CD8-positive, alpha-beta memory T cell (primary cell): ENCODE measurements at places on chromosomes 5 and 9. TPM values are rescaled to one million over a fixed set of nuclear protein-coding genes. Genes with fewer than 3 reads are reported as not detected.

DNA sequence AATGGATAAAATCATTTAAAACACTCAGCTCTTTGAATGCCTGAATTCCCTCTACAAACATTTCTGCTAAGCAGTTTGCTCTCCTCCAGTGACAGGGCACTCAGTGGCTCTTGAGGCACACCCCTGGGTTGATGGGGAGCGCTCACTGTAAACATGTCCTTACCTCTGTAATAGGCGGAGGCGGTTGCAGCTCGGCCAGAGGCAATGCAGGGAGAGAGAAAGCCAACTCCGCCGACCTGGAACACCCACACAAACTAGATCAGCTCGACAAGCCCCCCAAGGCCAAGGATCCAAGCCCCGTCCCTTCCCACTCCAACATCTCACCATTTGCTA lies 329 bp downstream of the CDC23 start:
- no peak for DNase-seq
- H3K4me3 ChIP-seq, result peak overlapping the region; percentile 95
- H3K27me3 ChIP-seq, result no peaks in the 10 kb centered on the region
- peaks cover 12% of the 10 kb centered on the region for H3K36me3 ChIP-seq

DNA sequence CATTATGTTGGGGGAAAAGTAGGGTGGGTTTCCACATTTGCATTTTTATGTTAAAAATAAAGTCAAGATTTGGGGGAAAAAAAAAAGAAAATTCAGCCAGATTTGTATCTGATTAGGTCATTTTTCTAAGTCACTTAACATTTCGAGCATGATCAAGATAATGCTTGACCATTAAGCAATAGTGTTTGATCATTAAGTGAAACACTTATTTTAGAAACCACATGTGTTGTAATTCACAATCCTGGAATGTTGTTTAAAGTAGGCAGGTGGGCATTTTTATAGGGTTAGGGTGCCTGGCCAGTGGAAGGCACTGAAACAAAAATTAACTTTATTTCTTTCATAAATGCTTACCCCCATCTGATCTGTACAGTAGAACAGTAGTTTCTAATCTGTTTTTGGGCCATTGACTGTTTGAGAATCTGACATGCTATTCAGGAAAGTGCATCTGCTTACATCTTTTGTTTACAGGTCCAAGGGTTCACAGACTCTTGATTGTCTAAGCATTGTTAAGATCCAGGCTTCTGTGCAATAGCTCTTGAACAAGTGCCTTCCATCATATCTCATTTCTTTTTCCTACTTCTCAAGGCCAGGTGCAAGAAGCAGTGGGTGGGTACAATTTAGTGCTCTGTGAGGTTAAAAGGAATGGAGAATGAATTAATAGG lies 9.1 kb downstream of the ZCCHC9 start:
- peaks cover 5% of the 10 kb centered on the region for H3K36me3 ChIP-seq
- DNase-seq, result no peak
- no peaks in the 10 kb centered on the region for H3K4me1 ChIP-seq
- H3K27me3 ChIP-seq, result no peaks in the 10 kb centered on the region

GRCh38 chr5:936149-937144 lies 43.8 kb downstream of the TRIP13 start:
- DNase-seq, result no peak
- H3K4me3 ChIP-seq, result no peak overlapping the region
- no peaks in the 10 kb centered on the region for H3K36me3 ChIP-seq
- no peak overlapping the region for H3K27ac ChIP-seq

- no peak overlapping the region for H3K4me3 ChIP-seq
- no peak overlapping the region for H3K27ac ChIP-seq
- no peaks in the 10 kb centered on the region for H3K27me3 ChIP-seq
- no peak for DNase-seq
Observed at GRCh38 chr9:117691367-117691766, 12.8 kb upstream of the TLR4 start.

Gene PCDHB2
- total RNA-seq, result not detected

Gene PNPLA7
- total RNA-seq, result 2.0 TPM

DNA sequence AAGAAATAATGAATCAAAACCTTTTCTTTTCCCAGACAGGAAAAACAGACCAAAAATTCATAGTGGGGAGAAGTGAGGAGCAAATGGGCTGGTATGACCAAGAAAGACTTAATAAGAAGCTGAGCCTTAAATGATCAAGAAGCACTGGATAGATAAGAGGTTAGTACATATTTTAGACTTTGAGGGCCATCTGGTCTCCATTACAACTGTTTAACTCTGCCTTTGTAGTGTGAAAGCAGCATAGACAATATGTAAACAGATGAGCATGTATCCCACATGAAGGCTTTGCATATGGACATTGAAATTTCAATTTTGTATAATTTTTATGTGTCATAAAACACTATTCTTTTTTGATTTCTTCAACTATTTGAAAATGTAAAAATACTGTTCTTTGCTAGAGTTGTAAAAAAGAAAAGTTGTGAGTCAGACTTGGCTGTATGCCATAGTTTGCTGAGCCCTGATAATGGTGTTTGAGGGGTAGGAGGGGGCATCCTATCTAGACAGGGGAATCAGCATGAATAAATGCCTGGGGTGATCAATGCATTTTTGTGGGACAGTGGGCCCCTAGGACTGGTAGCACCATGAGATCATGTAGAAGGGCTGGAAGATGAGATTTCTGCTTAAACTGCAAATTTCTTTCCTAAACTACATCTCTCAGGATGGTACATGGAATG lies 91.8 kb upstream of the GPR151 start:
- H3K4me3 ChIP-seq, result no peak overlapping the region
- H3K27me3 ChIP-seq, result no peaks in the 10 kb centered on the region
- no peak overlapping the region for H3K27ac ChIP-seq
- H3K36me3 ChIP-seq, result no peaks in the 10 kb centered on the region

DNA sequence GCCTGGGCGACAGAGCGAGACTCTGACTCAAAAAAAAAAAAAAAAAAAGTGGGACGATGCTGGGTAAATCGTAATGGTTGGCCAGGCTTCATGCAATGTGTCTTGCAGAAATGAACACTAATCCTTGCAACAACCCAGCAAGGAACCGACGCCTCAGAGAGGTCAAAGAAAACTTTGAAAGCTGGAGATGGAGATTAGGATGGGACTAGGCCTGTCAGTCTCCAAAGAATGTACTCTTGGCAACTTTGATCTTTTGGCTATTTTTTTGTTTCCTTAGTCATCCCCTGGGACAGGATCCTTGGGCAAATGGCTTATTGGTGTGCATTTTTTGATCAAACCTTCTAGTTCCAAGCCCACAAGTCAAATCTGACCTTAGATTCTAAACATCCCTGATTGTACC lies 10.6 kb upstream of the PWWP2A start:
- no peaks in the 10 kb centered on the region for H3K4me1 ChIP-seq
- no peaks in the 10 kb centered on the region for H3K36me3 ChIP-seq
- no peak overlapping the region for H3K4me3 ChIP-seq

Gene C5orf58
- total RNA-seq, result not detected

Gene ERP44
- total RNA-seq, result 16.0 TPM

DNA sequence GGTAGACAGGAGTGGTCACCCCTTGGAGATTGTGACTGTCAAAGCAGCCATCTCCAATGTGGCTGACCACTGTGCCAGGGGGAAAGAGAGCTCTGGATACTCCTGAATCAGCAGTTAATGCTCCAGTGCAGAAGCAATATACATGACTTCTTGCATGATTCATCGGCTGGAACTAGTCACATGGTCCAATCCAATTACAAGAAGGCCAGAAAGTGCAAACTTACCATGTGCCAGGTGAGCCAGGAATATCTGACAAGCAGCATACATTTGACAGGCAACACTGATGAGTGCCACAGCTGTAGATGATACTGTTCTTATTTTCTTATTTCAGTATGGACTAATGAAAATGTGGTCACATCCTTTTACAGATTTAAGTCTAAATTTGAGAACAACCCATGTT lies 440.0 kb upstream of the MPDZ start:
- H3K27ac ChIP-seq, result no peak overlapping the region
- no peaks in the 10 kb centered on the region for H3K27me3 ChIP-seq
- H3K4me1 ChIP-seq, result no peaks in the 10 kb centered on the region

GRCh38 chr5:61159836-61160235 lies 2.4 kb downstream of the SMIM15 start:
- no peak for DNase-seq
- H3K4me1 ChIP-seq, result peaks cover 10% of the 10 kb centered on the region
- H3K27me3 ChIP-seq, result no peaks in the 10 kb centered on the region

Gene IL3
- total RNA-seq, result 71.9 TPM

GRCh38 chr5:14217587-14217986 lies 74.4 kb downstream of the TRIO start:
- no peaks in the 10 kb centered on the region for H3K27me3 ChIP-seq
- DNase-seq, result no peak
- no peak overlapping the region for H3K4me3 ChIP-seq
- no peaks in the 10 kb centered on the region for H3K4me1 ChIP-seq
- no peaks in the 10 kb centered on the region for H3K36me3 ChIP-seq
- H3K27ac ChIP-seq, result no peak overlapping the region

DNA sequence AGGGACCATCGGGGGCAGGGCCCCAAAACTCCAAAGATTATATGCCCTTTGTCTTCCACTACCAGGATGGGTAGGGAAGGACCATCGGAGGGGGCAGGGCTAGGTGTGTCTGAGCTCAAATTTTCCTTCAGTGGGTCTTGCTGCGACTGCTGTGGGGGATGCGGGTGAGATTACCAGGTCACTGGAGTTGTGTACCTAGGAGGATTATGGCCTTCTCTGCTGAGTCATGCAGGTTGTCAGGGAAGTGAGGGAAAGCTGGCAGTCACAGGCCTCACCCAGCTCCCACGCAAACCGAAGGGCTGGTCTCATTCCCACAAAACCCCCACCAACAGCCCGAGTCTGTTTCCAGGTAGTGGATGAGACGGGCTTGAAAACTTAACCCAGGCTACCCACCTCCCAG lies 489.4 kb downstream of the ZNF608 start:
- no peak overlapping the region for H3K4me3 ChIP-seq
- no peaks in the 10 kb centered on the region for H3K4me1 ChIP-seq
- H3K27me3 ChIP-seq, result no peaks in the 10 kb centered on the region
- H3K27ac ChIP-seq, result no peak overlapping the region
- DNase-seq, result no peak
- no peaks in the 10 kb centered on the region for H3K36me3 ChIP-seq

Gene TLX3
- not detected for total RNA-seq

DNA sequence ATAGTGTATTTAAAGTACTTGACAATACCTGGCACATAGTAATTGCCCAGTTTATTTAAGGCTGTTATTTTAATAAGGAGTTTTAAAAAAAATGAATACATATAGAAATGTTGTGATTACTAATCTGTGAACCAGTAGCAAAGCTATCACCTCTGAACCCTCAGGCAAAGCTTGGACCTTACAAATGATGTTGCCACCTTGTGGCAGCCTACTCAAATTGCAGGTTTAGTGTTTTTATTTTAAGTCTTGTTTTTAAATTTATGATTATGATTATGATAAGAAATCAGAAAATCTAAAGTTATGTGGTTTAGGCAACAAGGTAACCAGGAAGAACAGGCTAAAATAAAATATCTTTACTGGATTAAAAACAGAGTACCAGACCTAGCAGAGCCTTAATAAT lies 35.8 kb downstream of the PPARGC1B start:
- H3K4me1 ChIP-seq, result no peaks in the 10 kb centered on the region
- no peak overlapping the region for H3K27ac ChIP-seq
- DNase-seq, result no peak
- no peaks in the 10 kb centered on the region for H3K27me3 ChIP-seq
- no peak overlapping the region for H3K4me3 ChIP-seq

- H3K4me3 ChIP-seq, result no peak overlapping the region
- H3K4me1 ChIP-seq, result no peaks in the 10 kb centered on the region
- no peak for DNase-seq
- no peaks in the 10 kb centered on the region for H3K36me3 ChIP-seq
- H3K27me3 ChIP-seq, result no peaks in the 10 kb centered on the region
Observed at GRCh38 chr5:144941-145340, 46.4 kb upstream of the LRRC14B start.
